ENCODE measurements at places on chromosomes 3 and 15.

GRCh38 chr3:112129925-112130637, 3.0 kb downstream of the GCSAM start:
- DNase-seq: no peak

GRCh38 chr3:160200353-160200752, 24.9 kb upstream of the C3orf80 start:
- no peak for DNase-seq

DNA sequence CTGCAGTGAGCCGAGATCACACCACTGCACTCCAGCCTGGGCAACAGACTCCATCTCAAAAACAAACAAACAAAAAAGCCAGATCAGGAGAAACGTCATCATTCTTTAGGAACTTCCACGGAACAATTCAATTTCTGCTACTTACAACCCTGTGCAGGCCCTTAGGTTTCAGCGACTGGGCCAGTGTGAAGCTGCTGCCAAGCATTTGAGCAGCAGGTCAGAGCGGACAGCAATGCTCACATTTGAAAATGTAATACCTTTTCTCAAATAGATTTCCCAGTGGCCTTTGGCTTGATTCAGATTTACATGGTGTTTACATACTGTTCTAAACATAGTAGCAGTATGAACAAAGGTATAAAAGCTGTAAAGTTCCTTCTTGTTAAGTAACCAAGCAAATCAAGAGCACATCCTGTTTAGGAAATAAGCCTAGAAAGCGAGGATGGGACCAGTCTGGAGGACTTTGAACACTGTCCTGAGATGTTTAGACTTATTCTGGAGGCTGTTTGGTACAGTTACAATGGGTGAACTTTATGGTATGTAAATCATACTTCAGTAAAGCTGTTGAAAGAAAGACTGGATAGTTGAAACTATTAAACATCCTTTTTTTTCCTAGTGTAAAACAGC, 141.2 kb downstream of the HCN4 start:
- no peak for DNase-seq

DNA sequence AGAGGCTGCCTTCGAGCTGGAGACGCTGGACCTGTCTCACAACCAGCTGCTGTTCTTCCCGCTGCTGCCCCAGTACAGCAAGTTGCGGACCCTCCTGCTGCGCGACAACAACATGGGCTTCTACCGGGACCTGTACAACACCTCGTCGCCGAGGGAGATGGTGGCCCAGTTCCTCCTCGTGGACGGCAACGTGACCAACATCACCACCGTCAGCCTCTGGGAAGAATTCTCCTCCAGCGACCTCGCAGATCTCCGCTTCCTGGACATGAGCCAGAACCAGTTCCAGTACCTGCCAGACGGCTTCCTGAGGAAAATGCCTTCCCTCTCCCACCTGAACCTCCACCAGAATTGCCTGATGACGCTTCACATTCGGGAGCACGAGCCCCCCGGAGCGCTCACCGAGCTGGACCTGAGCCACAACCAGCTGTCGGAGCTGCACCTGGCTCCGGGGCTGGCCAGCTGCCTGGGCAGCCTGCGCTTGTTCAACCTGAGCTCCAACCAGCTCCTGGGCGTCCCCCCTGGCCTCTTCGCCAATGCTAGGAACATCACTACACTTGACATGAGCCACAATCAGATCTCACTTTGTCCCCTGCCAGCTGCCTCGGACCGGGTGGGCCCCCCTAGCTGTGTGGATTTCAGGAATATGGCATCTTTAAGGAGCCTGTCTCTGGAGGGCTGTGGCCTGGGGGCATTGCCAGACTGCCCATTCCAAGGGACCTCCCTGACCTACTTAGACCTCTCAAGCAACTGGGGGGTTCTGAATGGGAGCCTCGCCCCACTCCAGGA, 21.1 kb downstream of the NRROS start:
- DNase-seq: no peak

DNA sequence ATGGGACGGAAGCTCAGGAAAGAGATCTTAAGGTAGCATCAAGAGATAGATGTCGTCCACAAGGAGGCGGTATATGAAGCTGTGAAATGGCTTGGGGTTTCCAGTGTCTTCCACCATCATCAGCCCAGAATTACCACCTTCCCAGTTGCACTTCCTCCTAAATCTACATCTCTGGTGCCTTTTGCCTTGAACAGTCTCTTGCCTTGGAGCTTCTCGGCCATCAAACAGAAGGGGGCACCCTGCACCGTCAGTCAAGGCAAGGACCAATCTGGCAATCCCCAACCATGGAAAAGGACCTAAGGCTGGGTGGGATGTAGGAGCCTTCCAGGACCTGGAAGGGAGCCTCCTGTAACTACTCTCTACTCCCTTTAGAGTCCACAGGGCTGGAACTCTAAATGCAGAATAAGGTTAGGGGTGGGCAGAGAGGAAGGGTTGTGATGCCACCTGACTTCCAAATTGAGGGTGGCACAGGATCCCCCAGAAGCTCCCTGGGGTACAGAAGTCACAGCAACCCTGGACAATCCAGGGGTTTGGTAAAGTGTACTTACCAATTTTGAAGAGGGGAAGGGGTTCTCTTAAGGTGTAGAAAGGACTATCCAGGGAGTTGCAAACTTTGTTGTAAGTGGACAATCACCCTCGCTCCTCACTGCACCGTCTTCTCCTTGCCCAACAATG, 1.0 kb upstream of the RYR3 start:
- no peak for DNase-seq

GRCh38 chr15:40441565-40442531, 1.1 kb downstream of the BAHD1 start:
- peak; percentile 57 for DNase-seq
